Activated naive CD4-positive, alpha-beta T cell treated with anti-CD3 and anti-CD28 coated beads for 36 hours (primary cell): ENCODE measurements at places on chromosomes 12 and 14. TPM values are rescaled to one million over a fixed set of nuclear protein-coding genes. Genes with fewer than 3 reads are reported as not detected.

FAM90A1 gene
- total RNA-seq: 0.30 TPM

CDCA3 gene
- 108 TPM for total RNA-seq

DDN gene
- total RNA-seq: 0.21 TPM

SERPINA9 gene
- total RNA-seq: not detected

MMP19 gene
- not detected for total RNA-seq

NCOR2 gene
- 102 TPM for total RNA-seq
